ENCODE measurements at places on chromosomes 12 and 14. TPM values are rescaled to one million over a fixed set of nuclear protein-coding genes. Genes with fewer than 3 reads are reported as not detected.

DNA sequence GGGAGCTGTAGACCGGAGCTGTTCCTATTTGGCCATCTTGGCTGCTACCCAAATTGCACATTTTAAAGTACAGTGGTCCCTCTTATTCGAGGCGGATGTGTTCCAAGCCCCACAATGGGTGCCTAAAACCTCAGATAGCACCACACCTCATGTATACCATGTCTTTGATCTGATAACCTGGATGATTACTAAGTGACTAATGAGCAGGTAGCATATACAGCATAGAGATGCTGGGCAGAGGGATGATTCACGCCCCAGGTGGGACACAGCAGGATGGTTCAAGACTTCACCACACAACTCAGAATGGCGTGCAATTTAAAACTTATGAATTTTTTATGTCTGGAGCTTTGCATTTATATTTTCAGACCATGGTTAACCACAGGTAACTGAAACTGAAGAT, 255.0 kb downstream of the AKAP6 start:
- no peaks in the 10 kb centered on the region for H3K36me3 ChIP-seq
- no peak for DNase-seq
- H3K27me3 ChIP-seq, result no peaks in the 10 kb centered on the region
- no peak overlapping the region for H3K27ac ChIP-seq
- H3K4me3 ChIP-seq, result no peak overlapping the region

GRCh38 chr12:74280156-74280655, 257.4 kb upstream of the ATXN7L3B start:
- no peaks in the 10 kb centered on the region for H3K4me1 ChIP-seq
- no peak for DNase-seq
- no peaks in the 10 kb centered on the region for H3K36me3 ChIP-seq
- no peak overlapping the region for H3K4me3 ChIP-seq

DNA sequence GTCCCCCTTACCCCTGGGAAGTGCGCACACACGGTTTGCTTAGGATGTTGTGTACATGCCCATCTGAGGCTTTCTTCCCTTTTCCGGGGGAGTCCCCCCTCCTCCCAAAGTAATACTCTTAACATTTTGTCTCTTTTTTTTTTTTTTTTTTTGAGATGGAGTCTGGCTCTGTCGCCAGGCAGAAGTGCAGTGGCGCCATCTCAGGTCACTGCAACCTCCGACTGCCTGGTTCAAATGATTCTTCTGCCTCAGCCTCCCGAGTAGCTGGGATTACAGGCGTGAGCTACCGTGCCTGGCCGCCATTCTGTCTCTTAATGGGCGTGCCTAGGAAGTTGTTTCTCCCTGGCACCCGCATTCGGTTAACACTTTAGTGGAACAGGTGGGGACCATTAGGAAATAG, 4.5 kb upstream of the GMFB start:
- H3K27ac ChIP-seq, result no peak overlapping the region
- H3K36me3 ChIP-seq, result no peaks in the 10 kb centered on the region
- H3K27me3 ChIP-seq, result no peaks in the 10 kb centered on the region
- H3K4me1 ChIP-seq, result 0 out of 2 replicates have a peak, but pooled peaks cover 2% of the 10 kb centered on the region

- H3K4me3 ChIP-seq, result no peak overlapping the region
- DNase-seq, result peak; percentile 81
- H3K4me1 ChIP-seq, result peaks cover 17% of the 10 kb centered on the region
- no peaks in the 10 kb centered on the region for H3K36me3 ChIP-seq
- no peak overlapping the region for H3K27ac ChIP-seq
Observed at GRCh38 chr12:105992849-105993740, 145.7 kb downstream of the NUAK1 start.

PSMA3 gene
- 74.9 TPM for total RNA-seq

FAM181A gene
- total RNA-seq, result not detected

ISM2 gene
- total RNA-seq, result under 0.01 TPM

DNA sequence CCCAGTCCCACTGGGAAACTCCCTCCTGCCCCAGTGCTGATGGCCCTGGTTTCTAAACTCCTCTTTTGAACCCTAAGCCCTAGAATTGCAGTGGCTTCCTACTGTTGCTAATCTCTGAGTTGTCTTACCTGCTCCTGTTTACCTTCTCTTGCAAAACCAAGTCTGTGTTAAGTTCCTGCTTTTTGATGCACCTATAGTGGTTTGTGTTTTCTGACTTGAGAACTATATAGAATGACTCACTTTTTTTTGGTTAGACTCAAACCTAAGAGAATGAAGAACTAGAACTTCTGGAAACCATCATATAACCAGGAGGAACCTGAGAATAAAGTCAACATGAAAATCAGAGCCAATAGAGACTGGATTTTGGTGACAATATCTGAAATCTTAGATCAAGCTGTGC, 5.5 kb upstream of the GAS2L3 start:
- no peak overlapping the region for H3K4me3 ChIP-seq
- DNase-seq, result no peak
- peaks cover under 1% of the 10 kb centered on the region for H3K4me1 ChIP-seq
- H3K27ac ChIP-seq, result no peak overlapping the region

DNA sequence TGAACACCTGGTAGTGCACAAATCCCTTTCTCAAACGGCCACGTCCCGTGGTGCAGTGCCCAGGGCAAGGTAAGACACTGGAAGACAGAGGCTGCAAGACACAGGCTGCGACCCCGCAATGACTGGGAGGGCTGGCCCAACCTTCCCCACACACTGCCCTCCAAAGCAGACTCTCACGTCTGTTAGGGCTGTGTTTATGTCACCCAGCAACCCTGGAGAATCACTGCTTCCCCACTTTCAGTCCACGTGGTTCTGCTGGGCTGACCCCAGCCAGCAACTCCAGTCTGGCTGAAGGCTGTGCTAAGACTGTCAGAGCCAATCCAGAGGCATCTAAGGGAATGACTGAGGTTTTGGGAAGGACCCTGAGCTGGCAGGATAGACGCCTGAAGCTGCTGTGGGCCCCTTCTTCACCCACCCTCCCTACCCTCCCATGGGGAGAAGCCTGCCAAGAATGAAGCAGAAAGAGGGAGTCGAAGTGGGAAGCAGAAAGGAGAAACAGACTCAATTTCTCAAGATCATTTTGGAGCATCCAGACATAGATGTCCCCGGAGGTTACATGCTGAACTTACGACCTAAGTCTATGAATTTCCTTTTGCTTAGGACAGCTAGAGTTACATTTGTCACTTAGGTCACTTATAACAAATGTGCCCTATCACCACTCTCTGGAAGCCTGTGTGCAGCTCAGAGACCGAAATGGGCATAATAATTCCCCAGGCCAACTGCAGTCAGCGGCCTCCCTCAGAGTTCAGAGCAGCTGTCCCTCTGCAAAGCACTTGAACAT, 11.7 kb downstream of the KDM2B start:
- no peaks in the 10 kb centered on the region for H3K4me1 ChIP-seq
- no peak overlapping the region for H3K4me3 ChIP-seq
- no peaks in the 10 kb centered on the region for H3K27me3 ChIP-seq
- peaks cover 11% of the 10 kb centered on the region for H3K36me3 ChIP-seq
- peak; percentile 49 for DNase-seq
- H3K27ac ChIP-seq, result no peak overlapping the region

Measured in IMR-90 (cell line).